ENCODE measurements at places on chromosomes 12 and 14. TPM values are rescaled to one million over a fixed set of nuclear protein-coding genes. Genes with fewer than 3 reads are reported as not detected.
A peak's percentile ranks its signal among the peaks of the same experiment; 100 is the strongest.

GRCh38 chr12:273382-273781 is 10.7 kb upstream of the SLC6A13 start:
- DNase-seq: no peak

DNA sequence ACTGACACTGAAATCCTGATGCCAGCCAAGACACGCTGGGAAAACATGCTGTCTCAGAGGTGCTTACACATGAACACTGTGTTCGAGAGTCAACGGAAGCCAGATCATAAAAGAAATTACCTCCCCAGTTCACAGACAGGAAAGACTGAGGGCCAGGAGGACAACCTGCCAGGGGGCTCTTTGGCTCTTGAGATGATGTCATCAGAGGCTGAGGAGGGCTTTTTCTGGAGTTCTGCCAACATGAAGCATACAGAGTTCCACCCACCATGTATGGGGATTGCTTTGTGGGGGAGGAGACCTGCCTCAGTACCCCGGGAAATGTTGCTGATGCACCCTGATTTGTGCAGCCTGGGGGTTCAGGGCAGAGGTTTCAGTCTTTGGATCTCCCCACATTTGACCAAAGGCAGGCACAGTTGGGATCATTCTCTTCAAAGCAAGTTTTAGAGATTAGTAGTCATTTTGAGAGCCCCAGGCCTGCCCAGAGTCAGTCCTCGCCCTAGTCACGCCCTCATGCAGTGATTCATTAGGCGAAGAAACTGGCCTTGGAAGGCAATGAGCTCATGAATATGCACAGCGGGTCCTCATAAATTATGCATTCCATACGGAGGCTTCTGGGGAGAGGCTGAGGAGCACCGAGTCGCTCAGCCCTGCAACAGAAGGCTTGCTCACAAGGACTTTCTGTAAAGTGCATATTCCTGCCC is 34.9 kb upstream of the EML1 start:
- no peak for DNase-seq

DNA sequence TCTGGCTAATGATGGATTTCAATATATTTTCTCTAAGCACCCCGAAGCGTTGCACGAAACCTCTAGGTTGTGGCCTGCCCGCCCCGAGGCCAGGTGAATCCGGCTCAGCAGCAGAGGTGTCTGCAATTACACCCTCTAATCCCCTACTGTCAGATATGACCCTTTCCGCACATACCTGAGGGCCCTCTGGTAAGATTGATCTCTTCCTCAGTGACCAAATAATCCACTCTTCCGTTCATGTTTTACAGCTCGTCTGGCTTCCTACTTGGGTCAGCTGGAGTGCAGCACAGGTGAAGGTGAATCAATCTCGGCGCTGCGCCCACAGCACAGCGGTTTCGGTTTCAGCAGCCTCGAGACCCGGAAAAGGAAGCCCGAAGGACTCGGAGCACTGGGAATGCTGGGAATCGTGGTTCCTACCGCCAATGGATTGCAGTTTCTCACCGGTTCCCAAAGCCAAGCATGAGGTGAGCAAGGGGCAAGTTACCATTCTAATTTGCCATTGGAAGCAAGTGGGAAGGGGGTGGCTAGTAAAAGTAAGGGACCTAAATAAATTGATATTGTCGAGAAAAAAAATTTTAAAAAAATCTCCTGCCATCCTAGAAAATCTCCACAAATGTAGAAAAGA is at the start of gene SYNJ2BP:
Gene SYNJ2BP, minus strand, starts transcription at position 366 of the 625 bp plus-strand sequence. Its CDS starts 127 bp downstream, at position 239.
- DNase-seq: peak; percentile 30

DNA sequence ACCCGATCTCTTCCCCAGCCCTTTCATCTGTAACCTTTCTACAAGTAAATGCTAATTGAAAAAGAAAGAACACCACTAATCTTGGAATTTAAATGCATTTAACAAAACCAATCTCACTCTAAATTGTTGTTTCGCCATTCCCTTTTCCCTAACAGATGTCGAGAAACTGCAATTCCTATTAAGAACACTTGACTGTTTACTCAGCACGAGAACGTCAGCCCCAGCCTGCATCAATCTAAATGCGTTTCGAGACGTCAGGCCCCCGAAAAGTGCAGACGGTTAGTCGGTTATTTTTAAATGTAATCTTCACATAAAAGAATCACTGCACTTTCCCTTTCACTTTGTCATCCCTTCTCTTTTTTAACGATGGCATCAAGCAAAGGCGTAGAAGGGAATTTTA is 837.6 kb downstream of the VRK1 start:
- DNase-seq: no peak

SLC16A7 gene
- 0.33 TPM for total RNA-seq

RNASE4 gene
- total RNA-seq: 3.3 TPM

INHBC gene
- not detected for total RNA-seq

ERBB3 gene
- total RNA-seq: 0.90 TPM
